Osteoblast (primary cell): ENCODE measurements at places on chromosomes 6 and 20.

DNA sequence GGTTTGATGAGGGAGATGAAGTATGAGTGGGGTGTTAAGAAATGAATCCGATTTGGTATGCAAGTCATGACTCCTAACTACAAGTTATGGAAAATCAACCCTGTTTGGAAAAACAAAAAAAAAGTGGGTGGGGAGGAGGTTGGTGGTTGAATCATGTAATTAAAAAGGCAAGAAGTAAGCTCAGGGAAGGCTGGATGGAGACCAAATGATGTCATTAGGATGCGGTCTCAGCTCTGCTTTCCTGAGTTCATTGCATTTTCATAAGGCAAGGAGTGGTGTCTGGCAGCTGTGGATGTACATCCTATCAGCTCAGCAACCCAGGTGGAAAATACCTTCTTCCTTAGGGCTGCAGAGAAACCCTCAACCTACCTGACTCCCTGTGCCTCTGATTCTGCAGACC lies 60.4 kb upstream of the AKAP12 start:
- DNase-seq, result peak; percentile 64

GRCh38 chr6:71997341-71997740 lies 111.0 kb downstream of the RIMS1 start:
- DNase-seq, result no peak

- DNase-seq, result no peak
Observed at GRCh38 chr20:45032781-45033180, 66.5 kb downstream of the STK4 start.

- DNase-seq, result no peak
Observed at GRCh38 chr6:154481521-154482013, 28.9 kb downstream of the CNKSR3 start.

GRCh38 chr20:2210646-2211552 lies 84.9 kb upstream of the TGM3 start:
- peak; percentile 92 for DNase-seq

- peak; percentile 84 for DNase-seq
Observed at GRCh38 chr20:41232973-41233926, 84.3 kb downstream of the ZHX3 start.
